Left renal pelvis (tissue), 4 donors: ENCODE measurements at places on chromosomes 7 and 10. TPM values are rescaled to one million over a fixed set of nuclear protein-coding genes. Genes with fewer than 3 reads are reported as not detected.

POT1 gene
- 33.0 TPM for polyA plus RNA-seq

DNA sequence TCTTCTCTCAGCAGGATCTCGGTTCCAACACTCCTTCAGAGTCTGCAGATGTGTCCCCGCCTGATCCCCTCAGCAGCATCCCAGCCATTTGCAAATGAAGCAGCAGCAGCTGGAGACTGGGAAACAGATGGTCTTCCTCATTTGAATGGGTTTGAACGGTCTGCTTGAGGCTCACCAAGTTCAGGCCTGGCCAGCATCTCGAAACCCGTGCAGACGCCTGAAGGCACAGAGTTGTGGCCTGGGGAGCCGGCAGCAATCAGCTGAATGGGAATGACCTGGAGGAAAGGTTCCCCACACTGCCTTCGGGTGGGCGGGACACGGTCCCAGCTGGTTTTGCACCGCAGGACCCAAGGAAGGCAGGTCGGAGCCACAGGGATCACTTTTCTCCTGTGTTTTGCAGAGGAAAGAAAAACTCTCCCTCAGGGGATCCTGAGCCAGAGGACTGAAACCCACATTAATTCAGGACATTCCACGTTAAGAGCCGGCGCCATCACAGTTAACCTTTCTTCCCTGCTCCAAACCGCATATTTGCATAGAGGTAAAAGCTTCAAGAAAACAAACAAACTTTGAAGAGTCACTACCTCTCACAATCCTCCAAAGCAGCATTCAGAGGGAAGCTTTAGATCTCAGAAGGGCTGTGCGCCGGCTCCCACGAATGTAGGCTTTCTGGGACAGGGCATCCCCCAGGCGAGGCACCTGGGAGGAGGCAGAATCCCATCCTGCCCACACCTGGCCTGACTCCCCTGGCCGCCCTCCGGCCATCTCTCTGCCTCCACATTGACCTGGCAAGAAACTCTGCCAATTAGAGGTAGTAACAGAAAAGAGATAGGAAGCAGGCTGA lies 17.7 kb downstream of the FGFR2 start:
- peak; percentile 59 for DNase-seq

DNA sequence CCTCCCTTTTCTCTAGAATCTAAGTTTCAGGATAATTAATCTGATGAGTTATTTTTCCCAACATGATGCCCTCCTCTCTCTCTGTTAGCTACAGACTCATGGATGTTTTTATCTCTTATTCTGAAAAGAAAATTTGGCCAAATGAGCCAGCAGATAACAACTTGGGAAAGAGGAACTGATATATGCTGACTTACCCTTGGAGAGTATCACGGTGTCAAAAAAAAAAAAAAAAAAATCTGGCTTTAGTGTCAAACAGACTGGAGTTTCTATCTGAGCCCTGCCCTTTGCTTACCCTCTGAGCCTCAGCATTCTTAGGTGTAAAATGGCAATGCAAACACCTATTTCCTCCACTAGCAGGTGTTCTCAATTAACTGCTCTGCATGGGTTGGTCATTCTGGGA lies 190.4 kb downstream of the AHR start:
- no peak for DNase-seq

DNA sequence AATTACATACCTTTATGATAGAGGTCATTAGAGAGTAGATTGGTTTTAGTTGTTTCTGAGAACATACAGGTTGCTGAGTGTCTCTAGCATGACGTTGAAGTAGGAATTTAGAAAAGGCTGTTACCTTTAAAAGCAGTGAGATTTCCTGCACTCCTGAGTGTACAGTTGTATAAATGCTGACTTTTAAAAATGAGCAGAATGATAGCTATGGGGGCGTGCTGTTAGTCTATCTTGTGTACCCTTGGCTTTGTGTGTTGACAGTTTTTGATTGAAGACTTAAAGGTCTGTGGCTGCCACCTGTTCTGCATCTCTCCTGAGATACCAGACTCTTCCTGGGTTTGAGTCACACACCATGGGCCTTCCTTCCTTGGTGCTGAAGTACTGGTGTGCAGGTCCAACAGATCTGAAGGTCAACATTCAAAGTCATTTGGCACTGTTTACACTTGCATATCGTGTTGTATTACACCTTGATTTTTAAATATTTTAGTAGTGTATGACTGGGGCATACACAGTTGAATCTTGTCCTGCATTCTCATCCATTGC lies 23.8 kb downstream of the DNAJB6 start:
- DNase-seq, result no peak

DNA sequence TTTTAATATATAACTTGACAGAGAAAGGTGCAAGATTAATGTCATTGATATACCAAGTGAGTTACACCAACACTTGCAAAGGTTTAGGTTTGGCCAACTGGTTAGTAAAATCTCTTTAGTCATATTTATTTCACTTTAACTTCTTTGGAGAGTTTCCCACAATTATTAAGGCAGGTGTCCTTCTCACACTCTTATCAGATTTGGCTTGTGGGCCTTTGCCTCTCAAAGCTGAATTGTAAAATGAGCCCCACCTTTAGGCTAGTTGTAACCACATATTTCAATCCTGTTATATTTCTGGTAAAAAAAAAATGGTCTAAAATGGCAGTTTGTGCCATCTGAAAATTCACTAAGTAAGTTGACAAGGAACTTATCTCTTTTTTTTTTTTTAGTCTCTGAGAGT lies 26.6 kb upstream of the FOXP2 start:
- no peak for DNase-seq

GRCh38 chr7:601595-602340 lies 82.1 kb upstream of the PDGFA start:
- DNase-seq, result no peak

GRCh38 chr10:10421071-10421470 lies 596.6 kb upstream of the CELF2 start:
- DNase-seq, result no peak

A1CF gene
- 6.4 TPM for polyA plus RNA-seq

DNA sequence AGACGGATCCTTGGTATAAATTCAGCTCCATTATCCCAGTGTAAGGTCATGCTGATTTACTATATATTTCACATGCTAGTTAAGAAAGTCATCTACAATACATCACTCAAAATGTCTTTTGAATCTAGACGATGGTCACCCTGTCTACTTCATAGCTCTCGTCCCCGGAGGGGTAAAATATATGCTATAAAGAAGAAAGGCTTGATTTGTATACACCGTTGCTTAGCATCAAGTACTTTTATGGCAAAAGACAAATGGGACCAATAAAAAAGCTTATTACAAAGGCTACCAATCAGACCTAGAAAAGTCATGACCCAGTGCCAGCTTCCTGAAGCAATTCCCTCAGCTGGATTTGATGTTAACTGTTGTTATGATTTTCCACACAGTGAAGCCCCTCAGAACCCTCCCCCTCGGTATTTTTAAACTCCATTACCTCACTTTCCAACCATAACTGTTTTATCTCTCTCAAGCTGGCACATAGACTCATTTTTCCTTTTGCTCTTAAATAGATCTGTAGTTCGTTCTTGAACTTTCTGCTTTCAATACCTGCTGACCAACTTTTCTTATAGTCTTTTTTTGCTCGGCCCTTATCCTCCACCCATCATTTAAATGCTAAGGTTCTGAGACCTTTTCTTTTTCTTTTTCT lies 104.9 kb downstream of the DOCK4 start:
- DNase-seq, result no peak

PUS7 gene
- 22.2 TPM for polyA plus RNA-seq

SLIT1 gene
- 8.0 TPM for polyA plus RNA-seq

DNA sequence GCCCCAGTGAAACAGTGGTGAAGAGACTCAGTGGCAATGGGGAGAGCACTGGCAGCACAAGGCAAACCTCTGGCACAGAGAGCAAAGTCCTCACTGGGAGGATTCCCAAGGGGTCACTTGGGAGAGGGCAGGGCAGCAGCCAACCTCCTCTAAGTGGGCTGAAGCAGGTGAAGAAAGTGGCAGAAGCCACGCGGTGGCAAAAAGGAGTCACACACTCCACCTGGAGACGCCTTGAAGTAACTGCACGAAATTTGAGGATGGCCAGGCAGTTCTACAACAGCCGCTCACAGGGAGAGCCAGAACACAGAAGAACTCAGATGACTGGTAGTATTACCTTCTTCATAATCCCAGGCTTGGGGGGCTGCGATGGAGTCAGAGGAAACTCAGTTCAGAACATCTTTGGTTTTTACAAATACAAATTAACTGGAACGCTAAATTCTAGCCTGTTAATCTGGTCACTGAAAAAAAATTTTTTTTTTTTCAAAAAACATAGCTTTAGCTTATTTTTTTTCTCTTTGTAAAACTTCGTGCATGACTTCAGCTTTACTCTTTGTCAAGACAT lies 574 bp upstream of the IL6 start:
- no peak for DNase-seq

SPDYE6 gene
- not detected for polyA plus RNA-seq

DNA sequence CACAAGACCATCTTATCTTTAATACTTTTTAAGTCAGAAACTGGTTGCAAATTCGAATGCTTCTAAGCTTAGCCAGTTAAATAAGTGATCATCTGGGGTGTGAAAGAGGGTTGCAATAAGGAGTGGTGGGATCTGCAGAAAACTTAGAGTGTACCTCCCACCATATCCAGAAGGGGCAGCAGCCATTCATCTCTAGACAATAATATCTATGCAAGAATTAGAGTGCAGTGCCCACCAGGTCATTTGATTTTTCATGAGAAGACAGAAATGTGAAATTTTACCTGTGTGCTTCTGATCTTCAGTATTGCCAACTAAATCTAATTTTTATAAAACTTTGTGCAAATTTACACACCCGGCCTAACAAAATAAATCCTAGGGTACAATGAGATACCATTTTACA lies 127.2 kb upstream of the SP4 start:
- DNase-seq, result no peak

DNA sequence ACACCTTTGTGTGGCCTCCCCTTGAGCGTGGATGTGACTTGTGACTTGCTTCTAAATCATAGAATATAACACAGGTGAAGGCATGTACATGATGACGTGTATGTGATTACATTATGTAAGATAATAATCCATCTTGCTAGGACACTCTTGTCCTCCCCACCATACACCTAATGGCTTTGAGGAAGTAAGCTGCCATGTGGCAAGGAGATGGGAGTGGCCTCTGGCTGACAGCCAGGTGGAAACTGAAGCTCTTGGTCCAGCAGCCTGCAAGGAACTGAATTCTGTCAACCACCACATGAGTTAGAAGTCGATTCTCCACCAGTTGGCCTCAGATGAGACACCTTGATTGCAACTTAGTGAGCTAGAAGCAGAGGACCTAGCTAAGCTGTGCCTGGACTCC lies 67.4 kb upstream of the ELN start:
- DNase-seq, result no peak

DNA sequence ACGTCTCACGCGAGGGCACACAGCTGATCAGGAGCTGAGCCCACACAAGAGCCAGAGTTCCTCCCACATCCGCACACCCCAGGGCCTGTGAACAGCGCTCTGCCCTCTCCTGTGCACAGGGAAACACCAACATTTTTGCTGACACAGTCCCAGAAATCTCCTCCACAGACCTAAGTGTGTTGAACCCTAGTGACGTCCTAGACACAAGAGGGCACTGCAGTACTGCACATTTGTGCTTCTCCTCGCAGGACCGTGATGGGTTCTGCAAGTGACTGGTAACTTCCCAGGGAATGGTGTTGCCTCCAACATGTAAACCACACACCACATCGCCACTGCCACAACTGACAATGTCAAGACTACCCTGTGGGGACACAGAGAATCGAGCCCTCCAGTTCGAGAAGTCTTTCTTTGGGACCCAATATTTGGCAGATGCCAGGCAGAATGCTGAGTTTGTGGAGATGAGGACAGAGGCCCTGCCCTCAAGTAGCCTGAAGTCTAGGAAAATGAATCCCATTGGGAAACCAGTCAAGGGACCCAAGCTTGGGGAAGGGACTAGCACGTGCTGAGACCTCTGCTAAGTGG lies 170.3 kb downstream of the PAXIP1 start:
- DNase-seq, result no peak

GPR146 gene
- polyA plus RNA-seq, result 1.7 TPM

DNA sequence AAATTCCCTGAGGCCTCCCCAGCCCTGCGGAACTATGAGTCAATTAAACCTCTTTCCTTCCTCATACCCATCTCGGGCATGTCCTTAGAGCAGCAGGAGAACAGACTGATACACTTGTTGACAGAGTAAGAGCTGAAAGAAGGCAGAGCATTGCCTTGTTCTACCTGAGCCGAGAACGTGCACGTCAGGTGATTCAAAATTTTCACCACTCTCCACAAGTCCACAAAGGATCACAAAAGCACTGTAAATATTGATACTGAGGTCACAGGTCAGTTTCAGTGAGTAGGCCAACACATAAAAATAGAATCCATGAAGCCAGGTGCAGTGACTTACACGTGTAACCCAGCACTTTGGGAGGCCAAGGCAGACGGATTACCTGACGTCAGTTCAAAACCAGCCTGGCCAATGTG lies 27.8 kb downstream of the DCLRE1C start:
- DNase-seq, result no peak

GRCh38 chr7:41122256-41122987 lies 580.5 kb downstream of the INHBA start:
- no peak for DNase-seq

DNA sequence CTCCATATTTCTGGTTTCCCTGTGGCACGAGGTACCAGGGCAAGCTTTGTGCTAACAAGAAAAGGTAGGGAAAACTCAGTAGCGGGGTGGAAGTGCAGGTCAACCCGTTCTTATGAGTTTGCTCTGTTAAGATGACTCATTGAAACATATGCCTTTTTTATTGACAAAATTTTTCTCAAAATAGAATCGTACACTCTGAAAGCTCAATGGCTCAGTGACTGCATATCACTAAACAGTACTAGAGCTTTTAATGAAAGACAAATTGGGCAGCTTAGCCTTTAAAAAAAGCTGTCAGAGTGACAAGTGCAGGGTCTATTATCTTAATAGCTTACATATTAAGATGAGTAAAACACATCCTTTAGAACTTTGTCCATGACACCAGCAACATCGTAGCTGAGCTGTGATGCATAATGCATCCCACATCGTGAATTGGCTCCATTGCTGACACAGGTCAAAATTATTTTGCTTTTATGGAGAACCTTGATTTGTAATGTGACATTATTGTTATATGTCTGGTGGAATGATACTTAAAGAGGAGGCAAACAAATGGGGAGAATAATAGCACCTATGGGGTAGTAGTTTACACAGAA lies 264.4 kb downstream of the ETV1 start:
- no peak for DNase-seq

OLAH gene
- 0.81 TPM for polyA plus RNA-seq
